Effector memory CD4-positive, alpha-beta T cell (primary cell): ENCODE measurements at places on chromosomes 16 and 17.
A peak's percentile ranks its signal among the peaks of the same experiment; 100 is the strongest.

DNA sequence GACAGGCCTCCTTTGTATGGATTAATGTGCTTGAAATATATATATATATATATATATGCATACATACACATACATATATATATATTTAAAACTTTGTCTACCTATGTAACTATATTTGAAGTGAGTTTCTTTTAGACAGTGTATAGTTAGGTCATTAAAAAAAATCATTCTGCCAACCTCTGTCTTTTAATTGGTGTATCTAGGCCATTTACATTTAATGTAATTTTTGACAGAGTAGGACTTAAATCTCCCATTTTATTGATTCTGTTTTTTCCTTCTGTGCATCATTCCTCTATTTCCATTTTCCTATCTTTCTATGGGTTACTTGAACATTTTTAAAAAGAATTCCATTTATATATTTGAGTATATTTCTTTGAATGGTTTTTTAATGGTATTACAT is 125.2 kb downstream of the IRF8 start:
- no peak for DNase-seq

GRCh38 chr16:4749700-4750257 is 15.4 kb downstream of the DNAAF8 start:
- DNase-seq, result no peak

DNA sequence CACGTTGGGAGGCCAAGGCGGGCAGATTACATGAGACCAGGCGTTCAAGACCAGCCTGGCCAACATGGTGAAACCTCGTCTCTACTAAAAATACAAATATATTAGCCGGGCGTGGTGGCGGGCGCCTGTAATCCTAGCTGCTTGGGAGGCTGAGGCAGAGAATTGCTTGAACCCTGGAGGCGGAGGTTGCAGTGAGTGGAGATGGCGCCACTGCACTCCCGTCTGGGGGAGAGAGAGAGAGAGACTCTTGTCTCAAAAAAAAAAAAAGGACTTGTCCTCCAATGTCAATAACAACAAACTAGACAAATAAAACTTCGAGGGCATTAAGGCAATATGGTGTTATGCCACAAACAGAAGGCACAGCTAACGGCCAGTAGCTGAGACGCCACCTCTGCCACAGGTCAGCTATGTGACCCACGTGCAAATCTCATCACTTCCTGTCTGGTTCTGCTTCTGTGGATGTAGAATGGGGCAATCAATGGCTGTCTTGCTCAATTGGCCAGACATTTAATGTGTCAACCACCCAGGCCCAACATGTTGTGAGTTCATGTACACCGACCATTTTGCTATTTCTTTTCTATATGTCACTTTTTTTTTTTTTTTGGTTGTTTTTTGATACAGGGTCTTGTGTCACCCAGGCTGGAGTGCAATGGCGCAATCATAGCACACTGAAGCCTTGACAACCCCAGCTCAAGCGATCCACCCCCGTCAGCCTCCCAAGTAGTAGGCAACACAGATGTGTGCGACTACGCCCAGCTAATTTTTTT is 834 bp upstream of the TXNDC11 start:
- peak; percentile 9 for DNase-seq

- no peak for DNase-seq
These were observed 6.0 kb downstream of the MYH4 start for GRCh38 chr17:10463402-10463801.

DNA sequence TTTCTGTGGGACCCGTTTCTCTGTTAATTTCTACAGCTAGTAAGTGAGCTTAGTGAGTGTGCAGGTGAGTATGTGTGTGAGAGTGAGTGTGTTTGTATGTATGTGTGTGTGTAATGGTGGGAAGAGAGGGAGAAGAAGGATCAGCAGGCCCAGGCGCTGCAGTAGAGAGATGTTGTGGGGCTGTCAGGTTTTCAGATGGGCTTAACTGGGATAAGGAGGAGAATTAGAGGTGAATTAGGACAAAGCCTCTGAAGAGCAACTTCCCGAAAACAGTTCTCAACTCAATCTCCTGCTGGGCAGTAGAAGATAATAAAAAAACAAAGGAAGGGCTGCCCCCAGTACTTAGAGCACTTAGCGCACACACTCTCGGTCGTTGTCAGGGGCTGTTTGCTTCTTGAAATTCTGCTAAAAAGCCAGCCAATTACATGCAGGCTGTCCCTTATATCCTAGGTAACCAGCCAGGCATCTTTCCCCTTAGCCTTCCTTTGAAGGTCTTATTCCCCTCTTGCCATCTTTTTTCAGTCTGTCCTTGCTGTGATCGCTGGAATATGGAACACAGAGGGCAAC is 63.4 kb downstream of the CLEC16A start:
- no peak for DNase-seq
